Kidney glomerular epithelial cell (primary cell): ENCODE measurements at places on chromosomes 12 and 14.
A peak's percentile ranks its signal among the peaks of the same experiment; 100 is the strongest.

DNA sequence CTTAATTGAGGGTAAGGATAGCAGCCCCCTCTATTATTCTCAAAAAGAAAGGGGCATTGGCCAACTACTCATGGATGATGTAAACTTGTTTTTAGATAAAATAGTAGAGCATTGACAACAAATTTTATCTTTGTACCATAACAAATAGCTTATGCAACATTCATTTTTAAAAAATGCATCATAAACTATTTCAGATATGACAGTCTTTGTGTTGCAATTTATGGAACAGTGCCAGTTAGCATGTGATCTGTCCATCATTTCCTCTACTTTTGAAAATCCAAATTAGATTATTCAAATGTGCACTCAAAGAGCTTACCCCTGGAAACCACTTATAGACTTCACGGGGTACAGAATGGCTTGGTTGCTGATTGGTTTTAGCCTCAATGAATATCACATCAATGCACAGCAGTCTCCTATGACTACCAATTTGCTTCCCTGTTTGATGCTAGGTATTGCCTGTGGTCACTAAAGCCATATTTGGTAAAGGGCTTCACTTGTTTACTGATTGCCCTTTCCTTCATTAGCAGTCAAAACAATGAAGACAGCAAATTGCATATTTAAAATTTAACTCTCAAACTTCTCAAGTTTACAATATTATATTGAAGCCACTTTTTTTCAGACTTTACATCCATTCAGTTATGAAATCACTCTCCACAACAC lies 274.9 kb upstream of the MGAT4C start:
- DNase-seq: no peak

- DNase-seq: peak; percentile 74
Measured at GRCh38 chr12:117143008-117143532, 43.9 kb upstream of the TESC start.

DNA sequence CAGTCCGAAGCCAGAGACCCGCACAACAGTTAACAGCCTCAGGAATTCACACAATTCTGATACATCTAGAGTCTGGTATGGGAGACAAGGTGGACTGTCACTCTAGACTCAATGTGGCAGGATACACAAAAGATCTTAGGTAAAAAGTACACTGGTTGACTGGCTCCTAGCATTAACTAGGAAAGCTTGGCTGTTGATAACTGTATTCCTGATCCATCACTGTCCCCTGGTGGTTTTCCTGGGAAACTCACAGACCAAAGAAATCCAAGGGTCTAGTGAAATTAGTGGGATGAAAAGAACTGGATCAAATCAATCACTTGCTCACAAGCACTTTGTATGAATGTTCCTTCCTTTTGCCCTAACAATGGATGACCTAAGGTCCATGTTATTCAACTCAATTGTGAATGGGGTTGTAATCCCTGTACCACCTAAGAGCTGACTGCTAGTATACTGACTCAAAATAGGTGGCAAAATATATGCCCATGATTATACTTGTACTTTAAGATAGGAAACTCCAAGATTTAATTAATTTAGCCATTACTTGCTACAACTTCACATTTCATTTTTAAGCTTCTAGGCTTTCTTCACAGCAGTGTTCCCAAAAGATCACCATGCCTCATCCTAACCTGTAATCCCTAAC lies 14.0 kb downstream of the NPC2 start:
- DNase-seq: peak; percentile 15

GRCh38 chr14:37585971-37586796 lies 8.9 kb downstream of the FOXA1 start:
- DNase-seq: no peak

DNA sequence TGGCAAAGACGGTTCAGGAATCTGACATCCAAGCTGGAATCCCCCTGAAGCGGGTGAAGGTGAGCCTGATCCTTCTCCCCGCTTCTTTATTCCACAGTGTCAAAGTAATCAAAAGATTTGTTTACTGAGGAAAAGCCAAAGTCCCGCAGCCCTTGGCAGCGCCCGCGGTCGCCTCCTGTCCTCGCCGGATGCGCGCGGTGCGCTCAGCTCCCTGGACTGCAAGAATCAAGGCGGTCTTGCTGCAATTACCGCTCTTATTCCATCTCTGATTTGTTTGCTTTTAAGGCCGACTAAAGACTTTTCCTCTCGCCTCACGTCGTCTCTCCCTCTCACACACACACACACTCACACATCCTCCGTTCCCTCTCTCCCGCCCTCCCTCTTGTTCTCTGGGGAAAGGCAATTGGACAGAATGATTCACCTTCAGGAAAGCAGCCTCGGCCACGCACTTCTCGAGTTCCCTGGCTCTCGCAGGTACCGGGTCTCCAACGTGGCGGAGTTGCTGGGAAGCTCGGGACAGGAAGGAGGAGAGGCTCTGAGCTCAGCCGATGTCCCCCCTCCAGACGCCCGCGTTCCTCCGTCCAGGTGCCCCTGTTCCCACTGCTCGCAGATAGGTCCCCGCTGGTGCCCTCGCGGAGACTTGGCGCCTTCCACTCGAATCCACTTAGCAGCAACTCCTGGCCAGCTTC lies 68.6 kb upstream of the USP15 start:
- no peak for DNase-seq

GRCh38 chr14:65195042-65195719 lies 92.9 kb upstream of the MAX start:
- DNase-seq: no peak

DNA sequence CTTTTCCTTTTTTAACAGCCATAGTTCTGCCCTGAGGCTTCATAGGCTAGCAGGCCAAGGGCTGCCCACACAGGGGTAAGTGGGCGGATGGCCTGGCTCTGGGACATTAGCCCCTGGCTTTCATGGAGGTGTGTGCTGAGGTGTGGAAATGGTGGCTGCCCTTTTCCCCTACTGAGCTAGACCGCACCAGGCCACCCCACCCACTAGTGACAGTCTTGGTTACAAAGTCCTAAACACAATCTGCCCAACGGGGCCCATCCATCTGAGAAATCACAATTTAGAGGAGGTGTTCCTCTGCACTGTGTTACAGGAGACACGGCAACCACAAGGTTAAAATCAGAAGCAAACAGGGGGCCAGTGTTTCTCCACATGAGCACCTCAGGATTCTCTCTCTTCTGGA lies 35.6 kb downstream of the APPL2 start:
- no peak for DNase-seq

- no peak for DNase-seq
Measured at GRCh38 chr12:101439236-101439635, 31.7 kb upstream of the ARL1 start.

DNA sequence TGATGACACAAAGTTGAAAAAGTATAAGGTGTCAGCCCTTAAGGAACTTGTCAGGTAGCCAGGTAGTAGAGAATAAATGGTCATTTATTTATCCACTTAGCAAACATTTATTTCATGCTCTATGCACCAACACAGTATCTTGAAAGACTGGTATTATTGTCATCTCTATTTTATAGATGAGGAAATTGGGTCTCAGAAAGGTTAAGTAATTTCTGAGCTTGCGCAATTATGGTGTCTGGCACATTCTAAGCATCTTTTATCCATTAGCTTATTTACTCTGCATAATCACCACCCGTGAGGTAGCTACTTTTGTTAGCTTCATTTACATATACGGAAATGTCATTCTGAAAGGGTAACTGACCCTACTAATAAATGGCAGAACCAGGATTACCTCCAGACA lies 2.5 kb upstream of the UTP20 start:
- DNase-seq: no peak

- DNase-seq: no peak
Measured at GRCh38 chr12:50507930-50508329, 3.1 kb downstream of the DIP2B start.

- peak; percentile 86 for DNase-seq
Measured at GRCh38 chr14:68862954-68863594, 70.2 kb upstream of the ZFP36L1 start.

DNA sequence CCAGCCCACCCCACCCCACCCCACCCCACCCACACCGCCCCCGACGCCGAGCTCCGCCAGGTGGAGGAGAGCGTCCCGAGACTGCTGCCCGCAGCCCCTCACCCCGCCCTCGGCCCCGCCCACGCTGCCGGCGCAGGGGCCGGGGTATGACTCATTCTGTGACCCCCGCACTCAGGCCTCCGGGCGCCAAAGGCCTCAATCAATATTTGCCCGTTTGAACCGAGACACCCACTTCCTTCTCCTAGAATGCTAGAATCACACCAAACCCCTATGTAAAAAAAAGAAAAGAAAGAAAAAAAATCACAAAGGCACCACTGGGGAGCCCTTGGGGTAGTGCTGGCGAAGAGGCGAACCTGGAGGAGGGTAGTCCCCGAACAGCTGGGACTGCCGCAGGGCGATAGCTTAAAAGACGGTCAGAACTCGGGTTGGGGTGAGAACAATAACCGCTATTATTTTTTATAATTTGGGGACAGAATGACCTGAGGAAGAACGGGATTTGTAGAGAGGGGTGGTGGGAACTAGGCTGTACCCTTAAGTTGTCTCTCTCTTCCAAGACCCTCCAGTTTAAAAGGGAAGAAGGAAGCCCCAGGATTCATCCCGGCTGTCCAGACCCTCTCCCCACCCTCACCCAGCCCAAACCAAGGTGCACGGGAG lies 894 bp downstream of the KRT8 start:
- DNase-seq: peak; percentile 42

DNA sequence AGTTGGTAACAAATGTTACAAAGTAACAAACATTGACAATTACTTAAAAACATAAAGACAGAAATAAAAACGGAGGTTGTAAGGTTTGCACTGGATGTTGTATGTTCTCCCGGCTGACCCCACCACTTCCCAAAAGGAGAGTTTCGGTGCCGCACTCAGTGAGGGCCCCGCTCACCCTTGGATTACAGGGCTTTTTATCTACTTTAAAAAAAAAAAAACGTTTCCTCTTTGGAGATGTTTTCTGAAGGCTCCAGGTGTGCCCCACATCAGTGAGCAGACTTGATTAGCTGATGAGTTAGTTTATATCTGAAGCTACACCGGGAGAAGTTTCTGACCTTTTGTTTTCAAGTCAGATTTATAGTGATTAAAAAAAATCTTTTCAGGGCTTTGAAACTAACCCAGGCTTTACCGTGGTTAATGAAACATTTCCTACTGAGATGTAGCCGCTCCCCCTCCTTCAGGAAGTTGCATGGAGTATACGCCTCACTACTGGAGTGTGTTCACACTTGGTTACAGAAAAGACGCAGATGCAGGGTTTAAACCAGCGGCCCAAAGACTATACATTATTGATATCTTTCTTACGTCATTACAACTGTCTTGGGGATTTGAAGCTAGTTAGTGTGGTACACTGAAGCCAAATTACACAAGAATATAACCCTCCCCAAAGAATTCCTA lies 38.0 kb upstream of the BCL7A start:
- no peak for DNase-seq

DNA sequence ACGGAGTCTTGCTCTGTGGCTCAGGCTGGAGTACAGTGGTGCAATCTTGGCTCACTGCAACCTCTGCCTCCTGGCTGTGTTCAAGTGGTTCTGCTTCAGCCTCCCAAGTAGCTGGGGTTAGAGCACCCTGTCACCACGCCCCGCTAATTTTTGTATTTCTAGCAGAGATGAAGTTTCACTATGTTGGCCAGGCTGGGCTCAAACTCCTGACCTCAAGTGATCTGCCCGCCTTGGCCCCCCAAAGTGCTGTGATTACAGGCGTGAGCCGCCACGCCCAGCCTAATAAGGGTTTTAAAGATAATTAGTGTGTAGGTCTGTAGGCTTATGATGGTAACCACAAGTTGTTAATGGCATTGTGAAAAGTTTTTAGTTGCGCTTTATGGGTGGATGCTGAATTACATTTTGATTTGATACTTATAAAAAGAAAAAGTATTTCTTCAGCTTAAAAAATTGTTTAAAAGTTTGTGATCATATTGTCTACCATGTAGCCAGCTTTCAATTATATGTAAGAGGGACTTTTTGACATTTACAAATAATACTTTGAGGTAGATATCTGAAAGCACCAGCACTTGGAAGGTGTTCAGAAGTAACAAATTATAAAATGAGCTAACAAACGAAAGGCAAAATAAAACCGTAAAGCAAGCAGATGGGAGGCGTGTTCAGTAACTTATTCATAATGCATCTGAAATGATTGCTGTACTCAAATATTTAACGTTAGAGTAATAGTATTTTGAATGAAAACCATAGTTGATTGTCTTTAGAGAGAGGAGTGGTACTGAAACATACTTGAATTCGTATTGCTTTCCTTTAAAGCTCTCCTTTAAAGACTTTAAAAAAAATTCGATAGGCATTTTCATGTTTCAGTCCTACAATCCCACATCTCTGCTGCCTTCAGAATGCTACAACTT lies 37.1 kb downstream of the MDM2 start:
- DNase-seq: no peak

DNA sequence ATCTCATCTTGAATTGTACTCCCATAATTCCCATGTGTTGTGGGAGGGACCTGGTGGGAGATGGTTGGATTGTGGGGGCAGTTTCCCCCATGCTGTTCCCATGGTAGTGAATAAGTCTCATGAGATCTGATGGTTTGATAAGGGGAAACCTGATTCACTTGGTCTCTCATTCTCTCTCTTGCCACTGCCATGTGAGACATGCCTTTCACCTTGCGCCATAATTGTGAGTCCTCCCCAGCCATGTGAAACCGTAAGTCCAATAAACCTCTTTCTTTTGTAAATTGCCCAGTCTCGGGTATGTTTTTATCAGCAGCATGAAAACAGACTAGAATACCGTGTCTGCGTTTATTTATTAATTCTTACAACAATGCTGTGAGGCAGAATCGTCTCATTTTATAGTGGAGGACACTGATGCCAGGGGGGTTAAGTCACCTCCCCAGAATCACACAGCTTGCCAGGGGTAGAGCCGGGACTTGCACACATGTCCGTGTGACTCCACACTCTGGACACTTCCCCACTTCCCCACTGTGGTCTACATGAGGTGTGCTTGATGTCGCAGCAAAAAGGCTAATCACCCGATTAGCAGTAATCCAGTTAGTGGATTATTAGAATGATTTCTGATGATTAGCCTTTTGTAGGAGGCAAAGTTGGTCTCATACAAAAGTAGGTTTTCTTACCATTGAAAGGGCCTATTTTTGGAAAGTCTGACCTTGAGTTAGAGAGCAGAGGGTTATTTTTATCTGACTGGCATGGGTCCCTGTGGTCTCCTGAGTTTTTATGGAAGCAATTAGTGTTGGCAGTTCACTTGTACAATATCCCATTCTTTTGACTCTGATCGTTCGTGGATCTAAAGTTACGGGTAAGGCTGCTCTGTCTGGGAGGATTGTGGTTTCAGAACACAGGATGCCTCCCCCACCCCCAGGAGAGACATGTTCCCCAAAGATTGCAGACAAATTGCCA lies 47.4 kb upstream of the BCL7A start:
- DNase-seq: no peak

DNA sequence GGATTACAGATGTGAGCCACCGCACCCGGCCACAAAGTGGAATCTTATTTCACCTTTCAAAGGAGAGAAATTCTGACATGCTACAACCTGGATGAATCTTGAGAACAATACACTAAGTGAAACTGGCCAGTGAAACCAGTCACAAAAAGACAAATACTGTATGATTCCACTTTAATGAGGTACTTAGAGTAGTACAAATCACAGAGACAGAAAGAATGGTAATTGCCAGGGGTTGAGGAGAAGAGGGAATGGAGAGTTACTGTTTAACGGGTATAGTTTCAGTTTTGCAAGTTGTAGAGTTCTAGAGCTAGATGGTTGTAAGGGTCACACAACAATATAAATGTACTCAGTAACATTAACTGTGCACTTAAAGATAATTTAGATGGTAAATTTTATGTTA lies 33.4 kb downstream of the ADIPOR2 start:
- no peak for DNase-seq
